ENCODE measurements at places on chromosomes 6 and 20.

DNA sequence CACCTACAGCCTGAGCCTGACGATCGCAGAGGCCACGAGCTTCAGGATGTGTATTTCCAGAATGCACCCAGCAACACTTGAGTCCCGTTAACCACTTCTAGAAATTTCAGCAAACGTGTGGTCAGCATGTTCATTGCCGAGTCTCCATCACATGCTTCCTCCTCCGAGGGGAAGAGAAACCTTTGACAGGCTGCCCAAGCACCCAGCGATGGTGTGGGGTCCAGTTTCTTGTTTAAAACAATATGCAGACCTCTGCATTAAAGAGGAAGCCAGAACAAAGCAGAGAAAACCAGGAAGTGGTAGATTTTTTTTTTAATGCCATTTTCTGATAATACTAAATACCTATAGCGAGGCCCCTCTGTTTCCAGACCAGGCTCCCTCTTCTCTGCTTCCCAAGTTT lies 71.9 kb downstream of the GNAS-AS1 start:
- no peak for DNase-seq

DNA sequence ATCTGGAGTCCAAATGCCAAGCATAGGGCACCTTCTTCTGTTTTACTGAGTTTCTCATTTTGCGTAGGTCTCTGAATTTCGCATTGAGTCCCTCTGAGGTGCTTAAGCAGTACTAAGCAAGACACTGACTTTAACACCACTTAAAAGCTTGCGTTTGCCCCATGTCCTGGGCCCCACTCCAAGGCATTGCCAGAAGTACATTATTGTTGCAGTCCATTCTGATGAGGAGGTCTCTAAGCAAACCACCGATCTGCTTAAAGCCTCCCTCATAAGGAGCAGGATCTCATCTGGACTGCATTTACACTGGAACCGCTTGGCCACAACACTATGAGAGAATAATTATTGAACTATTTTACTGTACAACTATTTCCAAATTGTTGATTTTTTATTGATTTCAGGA lies 16.3 kb downstream of the BMP2 start:
- DNase-seq: no peak

- DNase-seq: no peak
These were observed 6.8 kb downstream of the NPBWR2 start for GRCh38 chr20:64100566-64100888.

- no peak for DNase-seq
These were observed 6.9 kb upstream of the PHACTR1 start for GRCh38 chr6:12709556-12710232.

GRCh38 chr6:80976336-80976735 lies 776.1 kb downstream of the TENT5A start:
- DNase-seq: no peak

GRCh38 chr6:155008625-155009024 lies 13.5 kb downstream of the TIAM2 start:
- DNase-seq: no peak

GRCh38 chr6:151285122-151285521 lies 45.4 kb downstream of the AKAP12 start:
- no peak for DNase-seq

- DNase-seq: no peak
These were observed 266.0 kb upstream of the ID4 start for GRCh38 chr6:19571176-19571575.

DNA sequence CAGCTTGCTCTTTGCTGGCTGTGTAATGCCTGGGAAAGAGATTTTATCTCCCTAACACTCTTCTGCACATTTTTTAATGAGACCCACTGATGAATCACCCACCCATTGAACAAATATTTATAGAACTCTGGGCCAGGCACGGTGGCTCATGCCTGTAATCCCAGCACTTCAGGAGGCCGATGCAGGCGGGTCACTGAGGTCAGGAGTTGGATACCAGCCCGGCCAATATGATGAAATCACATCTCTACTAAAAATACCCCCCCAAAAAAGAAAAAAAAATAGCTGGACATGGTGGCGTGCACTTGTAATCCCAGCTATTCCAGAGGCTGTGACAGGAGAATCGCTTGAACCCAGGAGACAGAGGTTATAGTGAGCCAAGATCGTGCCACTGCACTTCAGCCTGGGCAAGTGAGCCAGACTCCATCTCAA lies 82.1 kb upstream of the SIRPA start:
- no peak for DNase-seq

GRCh38 chr6:28218312-28219248 lies 6.5 kb upstream of the ZSCAN9 start:
- no peak for DNase-seq

DNA sequence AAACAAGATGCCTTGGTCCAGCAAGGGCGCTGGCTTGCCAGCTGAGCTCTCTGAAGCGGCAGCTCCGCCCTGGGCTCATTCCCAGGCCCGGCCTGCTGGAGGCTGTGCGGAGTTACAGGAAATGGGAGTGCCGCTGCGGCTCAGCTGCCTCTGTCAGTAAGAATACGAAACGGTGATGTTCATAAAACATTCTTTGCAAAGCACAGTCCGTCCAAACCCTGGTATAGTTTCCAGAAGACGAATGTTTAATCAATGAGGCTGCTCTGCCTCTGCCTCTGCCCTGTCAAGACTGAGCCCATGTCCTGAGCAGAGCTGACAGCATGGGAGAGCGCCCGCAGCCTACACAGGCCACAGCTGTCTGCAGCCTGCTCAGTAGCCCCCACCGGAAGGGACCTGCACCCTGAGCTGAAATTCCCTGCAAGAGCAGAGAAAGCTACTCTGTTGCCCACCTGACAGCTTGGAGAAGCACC lies 153.3 kb upstream of the SNX9 start:
- DNase-seq: no peak

GRCh38 chr6:45903959-45904358 lies 111.7 kb downstream of the CLIC5 start:
- no peak for DNase-seq

DNA sequence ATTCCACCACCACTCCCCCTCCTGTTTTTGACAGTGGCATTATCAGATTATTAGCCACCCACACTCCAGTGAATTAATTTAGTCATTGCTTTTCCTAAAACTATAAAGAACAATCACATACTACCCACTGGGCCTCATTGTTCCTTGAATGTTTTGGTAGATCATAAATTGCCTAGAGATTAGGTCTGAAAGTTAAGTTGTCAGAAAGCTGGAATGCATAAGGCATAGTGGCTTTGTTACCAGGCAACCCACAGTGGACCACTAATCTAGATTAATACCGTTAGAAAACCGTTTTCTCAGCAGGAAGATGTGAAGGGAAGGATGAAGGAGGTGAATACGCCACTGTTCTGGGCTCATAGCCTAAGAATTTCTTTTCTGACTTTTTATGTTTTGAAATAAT lies 75.6 kb downstream of the SAMD3 start:
- no peak for DNase-seq
